ENCODE measurements at places on chromosomes 1 and 21.

GRCh38 chr1:18645747-18646090, 15.1 kb downstream of the PAX7 start:
- no peak for DNase-seq

DNA sequence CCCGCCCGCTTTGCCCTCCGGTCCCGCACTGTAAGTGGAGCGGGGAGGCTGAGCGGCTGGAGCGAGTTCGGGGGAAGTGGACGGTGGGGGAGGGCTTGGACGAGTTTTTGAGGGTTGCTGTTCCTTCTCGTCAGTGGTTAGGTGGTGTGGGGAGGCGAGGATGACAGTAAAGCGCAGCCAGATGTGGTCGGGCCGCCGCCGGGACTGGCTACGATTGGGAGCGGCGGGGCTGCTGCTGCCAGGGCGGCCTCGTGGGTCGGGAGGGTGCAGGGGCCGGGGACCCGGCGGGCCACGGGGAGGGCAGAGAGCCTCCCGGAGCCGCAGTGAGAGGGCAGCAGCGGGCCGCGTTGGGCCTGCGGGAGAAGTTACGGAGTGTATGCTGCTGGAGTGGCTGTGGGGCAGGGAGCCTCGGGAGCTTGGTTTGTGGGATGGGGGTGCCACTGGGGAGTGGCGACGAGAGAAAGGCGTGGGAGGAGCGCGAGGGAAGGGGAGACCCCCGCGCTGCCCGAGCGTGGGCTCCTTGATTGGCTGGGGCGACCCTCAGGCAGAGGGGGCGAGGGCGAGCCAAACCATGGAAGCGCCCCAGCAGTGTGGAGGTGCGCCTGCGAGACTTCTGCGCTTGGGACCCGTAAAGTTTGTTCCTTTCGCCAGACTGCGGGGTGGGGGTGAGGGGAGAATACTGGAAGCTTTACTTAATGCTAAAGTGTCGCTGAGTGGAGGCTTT, 2.1 kb downstream of the ADGRL2 start:
- DNase-seq, result no peak

DNA sequence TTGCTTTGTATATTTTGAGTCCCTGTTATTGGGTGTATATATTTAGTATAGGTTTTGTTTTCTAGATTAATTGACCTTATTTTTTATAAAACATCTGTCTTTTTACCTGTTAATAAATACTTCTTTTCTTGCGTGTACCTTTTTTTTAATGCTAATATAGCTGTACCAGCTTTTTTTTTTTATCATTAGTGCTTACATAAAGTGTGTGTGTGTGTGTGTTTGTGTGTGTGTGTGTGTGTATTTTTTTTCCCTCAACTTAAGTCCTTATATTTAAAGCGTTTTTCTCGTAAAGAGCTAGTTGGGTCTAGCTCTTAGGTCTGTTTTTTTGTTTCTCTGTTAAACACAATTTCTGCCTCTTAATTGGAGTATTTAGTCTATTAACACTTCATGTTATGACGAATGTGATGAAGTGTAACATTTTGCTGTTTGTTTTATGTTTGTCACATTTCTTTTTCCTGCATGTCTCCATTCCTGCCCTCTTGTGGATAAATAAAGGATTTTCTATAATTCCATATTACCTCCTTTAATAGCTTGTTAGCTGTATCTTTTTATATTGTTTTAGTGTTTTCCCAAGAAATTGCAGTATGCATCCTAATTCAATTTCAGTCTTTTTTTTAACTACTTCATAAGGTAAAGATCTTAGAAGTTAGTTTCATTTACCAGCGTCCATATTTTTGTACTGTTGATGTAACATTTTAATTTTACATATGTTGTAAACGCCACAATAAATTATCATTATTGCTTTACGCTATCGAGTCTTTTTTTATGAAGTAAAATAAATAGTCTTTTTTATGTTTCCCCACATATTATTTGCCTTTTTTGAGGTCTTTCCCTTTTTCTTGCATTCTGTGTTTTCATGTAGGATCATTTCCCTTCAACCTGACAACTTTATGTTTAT, 4.3 kb downstream of the PRMT2 start:
- DNase-seq, result no peak

DNA sequence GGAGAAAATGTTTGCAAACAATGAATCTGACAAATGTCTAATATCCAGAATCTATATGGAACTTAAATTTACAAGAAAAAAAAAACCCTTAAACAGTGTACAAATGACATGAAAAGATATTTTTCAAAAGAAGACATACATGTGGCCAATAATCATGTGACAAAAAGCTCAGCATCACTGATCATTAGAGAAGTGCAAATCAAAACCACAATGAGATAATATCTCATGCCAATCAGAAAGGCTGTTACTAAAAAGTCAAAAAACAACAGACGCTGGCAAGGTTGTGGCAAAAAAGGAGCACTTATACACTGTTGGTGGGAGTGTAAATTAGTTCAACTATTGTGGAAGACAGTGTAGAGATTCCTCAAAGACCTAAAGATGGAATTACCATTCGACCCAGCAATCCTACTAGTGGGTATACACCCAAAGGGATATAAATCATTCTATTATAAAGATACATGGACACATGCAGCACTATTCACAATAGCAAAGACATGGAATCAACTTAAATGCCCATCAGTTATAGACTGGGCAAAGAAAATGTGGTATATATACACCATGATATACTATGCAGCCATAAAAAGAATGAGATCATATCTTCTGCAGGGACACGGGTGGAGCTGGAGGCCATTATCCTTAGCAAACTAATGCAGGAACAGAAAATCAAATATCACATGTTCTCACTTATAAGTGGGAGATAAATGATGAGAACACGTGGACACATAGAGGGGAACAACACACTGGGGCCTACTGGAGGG, 123.2 kb downstream of the PTPRC start:
- peak; percentile 7 for DNase-seq
